ENCODE measurements at places on chromosomes 13 and 19. TPM values are rescaled to one million over a fixed set of nuclear protein-coding genes. Genes with fewer than 3 reads are reported as not detected.

ADGRE2 gene
- total RNA-seq, result 0.65 TPM

TMC4 gene
- 0.33 TPM for total RNA-seq

C19orf12 gene
- 52.9 TPM for total RNA-seq

FRY gene
- total RNA-seq, result 104 TPM

EHD2 gene
- 262 TPM for total RNA-seq

C3 gene
- 393 TPM for total RNA-seq

CGB2 gene
- total RNA-seq, result not detected

Measured in esophagus muscularis mucosa (tissue), 4 donors.